ENCODE measurements at places on chromosomes 2 and 18. TPM values are rescaled to one million over a fixed set of nuclear protein-coding genes. Genes with fewer than 3 reads are reported as not detected.

IL36B gene
- polyA plus RNA-seq, result 0.11 TPM

DNA sequence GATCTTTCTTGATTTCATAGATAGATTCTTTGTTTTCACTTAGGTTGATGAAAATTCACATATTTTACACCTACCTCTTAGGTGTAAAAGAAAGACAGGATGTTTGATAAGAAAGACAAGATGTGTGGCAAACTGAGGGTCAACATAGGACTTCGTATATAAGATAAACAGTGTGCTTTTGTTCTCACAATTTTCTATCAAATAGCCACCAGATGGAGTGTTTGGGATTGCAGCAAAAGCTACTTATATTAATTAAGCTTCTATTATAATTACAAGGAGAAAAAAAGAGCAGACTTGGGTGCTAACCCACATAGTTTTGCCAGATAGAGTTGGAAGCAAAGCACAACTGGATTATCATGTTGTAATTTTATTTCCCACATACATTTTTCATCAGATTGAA, 232.9 kb downstream of the CDH7 start:
- DNase-seq, result no peak

- no peak for DNase-seq
Observed at GRCh38 chr2:142786918-142787702, 90.4 kb upstream of the KYNU start.

SERPINB12 gene
- polyA plus RNA-seq, result 4.0 TPM

DNA sequence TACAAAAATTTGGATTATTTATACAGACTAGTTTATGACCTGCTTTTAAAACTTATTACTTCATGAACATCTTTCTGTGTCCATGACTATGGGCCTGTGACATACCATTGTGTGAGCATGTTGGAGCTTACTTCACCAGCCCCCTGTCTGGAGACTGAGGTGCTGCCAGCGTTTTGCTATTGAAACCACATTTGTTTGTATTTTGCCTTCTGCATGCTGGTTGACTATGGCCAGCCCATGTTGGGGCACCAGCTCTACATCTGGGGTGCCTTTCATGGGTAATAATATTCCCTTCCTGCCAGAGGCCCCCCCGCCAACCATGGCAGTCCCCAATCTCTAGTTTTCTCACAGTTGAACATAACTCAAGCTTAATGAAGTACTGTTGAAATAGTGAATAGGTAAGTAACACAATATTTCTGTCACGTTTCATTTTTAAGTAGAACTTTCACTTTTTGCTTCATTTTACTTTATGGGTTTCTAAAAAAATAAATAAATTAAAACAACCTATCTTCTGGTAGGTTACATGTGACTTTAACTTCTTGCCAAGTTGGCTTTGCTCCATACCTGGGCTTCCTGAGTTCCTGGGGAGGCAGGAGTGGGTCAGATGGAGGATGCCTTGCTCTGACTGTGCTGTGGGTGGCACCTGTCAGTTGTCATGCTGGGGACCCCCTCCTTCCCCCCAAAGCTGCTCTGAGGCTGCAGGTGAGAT, 63.9 kb downstream of the DGKD start:
- no peak for DNase-seq

HMSD gene
- 1.6 TPM for polyA plus RNA-seq

TMEM37 gene
- polyA plus RNA-seq, result 4.9 TPM

- no peak for DNase-seq
Observed at GRCh38 chr2:63422556-63422955, 165.7 kb downstream of the WDPCP start.

MFF gene
- 118 TPM for polyA plus RNA-seq

ALPG gene
- 0.96 TPM for polyA plus RNA-seq

DNA sequence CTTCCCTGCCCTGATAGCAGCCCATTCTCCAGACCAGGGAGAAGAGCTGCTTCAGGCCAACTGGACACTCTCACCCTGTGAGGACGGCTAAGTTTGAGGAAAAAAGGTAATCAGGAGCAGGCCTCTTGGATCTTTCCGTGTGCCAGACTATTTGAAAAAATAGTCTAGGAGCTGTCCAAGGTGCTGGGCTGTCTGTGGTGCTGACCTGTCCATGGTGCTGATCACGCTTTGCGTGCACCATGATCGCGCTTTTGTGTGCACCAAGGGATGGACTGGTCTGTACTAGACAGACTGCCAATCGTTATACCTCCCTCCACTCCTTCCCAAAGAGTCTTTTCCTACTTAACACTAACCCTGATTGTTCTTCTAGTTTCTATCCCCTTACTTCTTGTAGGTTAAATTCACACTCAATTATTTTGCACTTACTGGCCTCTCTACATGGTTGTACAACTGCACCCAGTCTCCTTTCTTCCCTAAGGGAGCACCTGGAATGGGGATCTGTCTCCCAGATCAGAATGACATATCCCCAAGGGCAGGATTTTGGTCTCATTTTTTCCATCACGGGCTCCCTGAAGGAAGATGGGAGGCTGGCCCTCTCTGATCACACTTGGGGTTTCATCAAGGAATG, 295.4 kb downstream of the CELF4 start:
- peak; percentile 26 for DNase-seq

DNA sequence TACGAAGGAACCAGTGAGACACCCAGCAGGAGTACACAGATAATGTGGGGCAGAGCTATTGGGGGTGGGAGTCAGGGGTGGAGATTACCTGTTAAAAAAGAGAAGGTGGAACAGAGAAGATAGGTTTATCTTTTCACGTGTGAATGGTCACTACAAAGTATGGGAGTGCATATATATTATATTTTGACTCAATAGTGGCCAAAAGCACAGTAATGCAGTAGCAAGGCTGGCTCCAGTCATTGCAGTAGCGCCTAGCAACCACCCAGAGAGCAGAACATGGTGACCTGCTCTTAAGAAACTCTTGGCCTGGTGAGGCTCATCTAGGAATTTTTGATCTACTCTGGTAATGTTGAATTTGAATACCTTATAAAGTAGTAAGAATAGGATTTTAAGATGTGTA, 1.0 kb downstream of the IMPACT start:
- no peak for DNase-seq

DNA sequence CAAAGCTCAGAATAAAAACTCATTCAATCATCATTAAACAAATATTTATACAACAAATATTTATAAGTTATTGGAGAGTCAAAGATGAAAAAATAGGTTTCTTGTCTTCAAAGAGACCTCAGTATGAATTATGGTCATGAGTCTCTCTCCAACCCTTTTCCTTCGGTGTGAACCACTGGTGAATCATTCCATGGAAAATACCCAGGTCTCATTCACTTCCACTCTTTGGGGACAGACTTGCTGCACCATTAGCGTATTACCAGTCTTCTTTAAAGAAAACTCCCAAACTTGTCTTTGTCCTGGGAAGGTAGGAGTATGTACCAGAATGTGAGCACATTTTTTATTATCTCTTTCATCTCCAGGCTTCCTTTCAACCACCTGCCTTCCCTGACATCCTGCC, 257.4 kb upstream of the RBMS1 start:
- DNase-seq, result no peak

EGR4 gene
- polyA plus RNA-seq, result 0.14 TPM

GRCh38 chr2:105365206-105365605, 27.9 kb downstream of the C2orf49 start:
- no peak for DNase-seq

GRCh38 chr2:11346023-11346482, 1.6 kb upstream of the ROCK2 start:
- DNase-seq, result no peak

RAB12 gene
- 60.0 TPM for polyA plus RNA-seq

CHRNG gene
- polyA plus RNA-seq, result 0.48 TPM

GRCh38 chr18:55300421-55300935, 287.5 kb downstream of the TCF4 start:
- no peak for DNase-seq

- no peak for DNase-seq
Observed at GRCh38 chr2:156779416-156780120, 343.4 kb downstream of the GPD2 start.

Measured in thymus (tissue), 14 donors.